Natural killer cell treated with Interleukin-12 subunit alpha and Interleukin-12 subunit beta and Interleukin-15 and Interleukin-18, amount 100 ng/mL, for 72 hours (primary cell): ENCODE measurements at places on chromosomes 4 and X. TPM values are rescaled to one million over a fixed set of nuclear protein-coding genes. Genes with fewer than 3 reads are reported as not detected.

The ADGRG4 gene
- total RNA-seq, result not detected

DNA sequence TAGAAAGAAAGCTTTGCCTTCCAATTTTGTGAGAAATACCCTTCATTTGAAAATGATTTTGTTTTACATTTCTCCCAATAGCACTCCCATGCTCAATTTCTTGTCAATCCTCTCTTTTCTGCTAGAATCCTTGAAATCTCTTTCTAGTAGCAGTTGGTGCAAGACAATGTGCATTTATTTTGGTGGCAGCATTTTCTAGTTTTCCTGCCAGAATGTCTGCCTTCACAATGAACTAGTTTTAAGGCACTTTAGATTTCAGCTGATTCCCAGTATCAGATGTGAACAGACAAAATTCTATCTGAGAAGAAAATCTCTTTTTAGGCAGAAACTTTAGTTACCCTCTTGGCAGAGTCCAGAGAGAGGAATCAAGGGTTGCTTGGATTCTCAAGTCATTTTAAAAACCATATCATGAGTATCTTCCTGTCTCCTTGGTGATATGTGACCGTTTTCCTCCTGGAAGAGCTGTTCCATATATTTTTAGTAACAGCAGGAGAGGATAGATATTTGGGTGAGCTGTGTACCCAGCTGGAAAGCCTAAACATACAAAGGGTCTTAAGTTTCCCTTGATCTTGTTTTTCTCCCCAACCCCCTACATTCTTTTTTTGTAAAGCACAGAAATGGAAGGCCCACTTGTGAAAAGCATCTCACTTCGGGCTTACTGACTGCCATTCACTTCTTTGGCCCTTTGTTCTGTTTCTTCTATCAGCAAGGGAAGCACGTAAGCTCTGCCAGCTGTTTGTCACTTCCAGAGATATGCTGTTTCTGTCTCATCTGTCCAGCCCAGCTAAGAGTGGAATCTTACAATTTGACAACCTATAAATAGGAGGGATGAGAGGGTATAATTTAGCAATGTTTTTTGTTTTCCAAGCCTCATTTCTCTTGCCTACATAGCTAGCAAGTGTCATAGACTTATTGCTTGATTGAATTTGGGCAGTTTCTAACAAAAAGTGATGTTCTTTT lies 38.7 kb downstream of the TSPAN7 start:
- DNase-seq, result no peak
- H3K4me3 ChIP-seq, result no peak overlapping the region
- H3K4me1 ChIP-seq, result no peaks in the 10 kb centered on the region
- H3K27ac ChIP-seq, result no peak overlapping the region
- no peaks in the 10 kb centered on the region for H3K36me3 ChIP-seq
- H3K27me3 ChIP-seq, result peaks cover 20% of the 10 kb centered on the region

DNA sequence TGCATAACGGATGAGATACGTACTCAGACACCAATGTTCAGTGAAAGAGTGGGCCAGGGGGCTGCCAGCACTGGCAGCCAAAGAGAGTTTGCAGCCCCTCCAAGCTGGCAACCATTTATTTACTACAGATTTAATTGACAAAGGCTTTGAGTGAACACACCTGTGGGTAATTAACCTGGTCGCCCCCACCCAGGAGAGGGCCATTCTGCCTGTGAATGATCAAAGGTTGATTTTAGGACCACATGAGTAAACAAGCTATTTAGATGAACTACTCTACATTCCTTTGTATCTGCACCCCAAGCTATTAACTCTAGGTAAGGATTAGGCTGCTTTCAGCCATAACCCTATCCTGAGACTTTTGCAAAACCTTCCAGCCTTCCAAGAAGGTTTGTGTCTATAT lies 55.0 kb downstream of the RBM46 start:
- DNase-seq, result no peak
- H3K36me3 ChIP-seq, result no peaks in the 10 kb centered on the region
- H3K27ac ChIP-seq, result no peak overlapping the region
- H3K27me3 ChIP-seq, result no peaks in the 10 kb centered on the region

The KIAA1210 gene
- total RNA-seq, result not detected

DNA sequence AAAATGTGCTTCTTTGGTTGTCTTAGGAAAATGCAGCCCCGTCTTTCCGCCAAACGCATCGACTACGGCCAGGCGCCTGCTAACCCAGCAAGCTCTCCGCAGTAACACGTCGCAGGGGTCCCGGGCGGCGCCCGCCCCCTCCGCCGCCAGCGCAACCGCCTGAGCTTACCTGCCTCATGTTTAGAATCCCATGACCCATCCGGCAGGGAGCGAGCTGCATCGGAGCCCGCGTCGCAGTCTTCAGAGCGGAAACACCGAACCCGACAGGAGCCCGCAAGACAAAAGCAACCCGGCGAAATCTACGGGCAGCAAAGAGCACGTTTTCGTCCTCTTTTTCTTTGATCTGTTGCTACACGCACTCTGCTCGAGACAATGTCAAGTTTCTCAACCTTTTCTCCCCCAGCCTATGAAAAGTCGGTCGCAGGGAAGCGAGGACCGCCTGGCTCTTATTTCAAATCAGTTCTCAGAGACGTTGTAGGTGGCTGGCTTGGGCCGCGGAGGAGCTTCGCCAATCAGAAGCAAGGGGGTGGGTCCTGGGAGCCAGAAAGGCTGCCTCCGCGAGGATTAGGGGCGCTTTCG lies at the start of gene MID1:
TSS of gene MID1 (minus strand) at position 465 of the 579 bp plus-strand sequence. CDS start 53,038 bp downstream, outside the sequence.
- H3K27ac ChIP-seq, result no peak within 1 kb of the TSS
- peak within 1 kb of the TSS; percentile 75 for H3K4me3 ChIP-seq
- DNase-seq, result no peak
- H3K4me1 ChIP-seq, result peaks cover 12% of the 10 kb centered on the region
- peaks cover 4% of the 10 kb centered on the region for H3K36me3 ChIP-seq
